Fibroblast of villous mesenchyme (primary cell): ENCODE measurements at places on chromosomes 11 and 22. TPM values are rescaled to one million over a fixed set of nuclear protein-coding genes. Genes with fewer than 3 reads are reported as not detected.

The PRSS23 gene
- total RNA-seq, result 131 and 136 TPM in 2 replicates

The SLC22A25 gene
- total RNA-seq, result not detected in 2 replicates

The ANGPTL5 gene
- total RNA-seq, result not detected in 2 replicates

The CSNK2A3 gene
- total RNA-seq, result 2.3 and 3.9 TPM in 2 replicates

The VPREB1 gene
- not detected in 2 replicates for total RNA-seq

The MRGPRX4 gene
- total RNA-seq, result not detected in 2 replicates

The RFPL2 gene
- total RNA-seq, result not detected in 2 replicates

The OR2AG1 gene
- total RNA-seq, result not detected in 2 replicates

The KCTD21 gene
- total RNA-seq, result 8.1 and 11.2 TPM in 2 replicates

The BCR gene
- total RNA-seq, result 36.7 and 40.9 TPM in 2 replicates

The OR2AT4 gene
- total RNA-seq, result not detected in 2 replicates

The HMBS gene
- total RNA-seq, result 11.2 and 13.2 TPM in 2 replicates

The CHST1 gene
- 0.43 and 0.97 TPM in 2 replicates for total RNA-seq

The OR8B2 gene
- total RNA-seq, result not detected in 2 replicates

The SMC1B gene
- total RNA-seq, result not detected in 2 replicates

The PGA5 gene
- not detected in 2 replicates for total RNA-seq

The ST14 gene
- under 0.01 TPM in 1 of 2 replicates, not detected in the other for total RNA-seq

The CHRNA10 gene
- 0.86 and 0.97 TPM in 2 replicates for total RNA-seq

The OR51B4 gene
- 0.43 TPM in 1 of 2 replicates, not detected in the other for total RNA-seq

The PRRG4 gene
- total RNA-seq, result under 0.01 TPM in 2 replicates

The CRYBB3 gene
- total RNA-seq, result not detected in 2 replicates

The OR51B2 gene
- total RNA-seq, result not detected in 2 replicates
